Spleen (tissue), 13 donors: ENCODE measurements at places on chromosomes 11 and 22. TPM values are rescaled to one million over a fixed set of nuclear protein-coding genes. Genes with fewer than 3 reads are reported as not detected.

GRCh38 chr11:88335284-88335683 lies 2.3 kb downstream of the CTSC start:
- H3K27ac ChIP-seq = no peak overlapping the region
- no peaks in the 10 kb centered on the region for H3K27me3 ChIP-seq
- H3K4me3 ChIP-seq = no peak overlapping the region
- no peak for DNase-seq

DNA sequence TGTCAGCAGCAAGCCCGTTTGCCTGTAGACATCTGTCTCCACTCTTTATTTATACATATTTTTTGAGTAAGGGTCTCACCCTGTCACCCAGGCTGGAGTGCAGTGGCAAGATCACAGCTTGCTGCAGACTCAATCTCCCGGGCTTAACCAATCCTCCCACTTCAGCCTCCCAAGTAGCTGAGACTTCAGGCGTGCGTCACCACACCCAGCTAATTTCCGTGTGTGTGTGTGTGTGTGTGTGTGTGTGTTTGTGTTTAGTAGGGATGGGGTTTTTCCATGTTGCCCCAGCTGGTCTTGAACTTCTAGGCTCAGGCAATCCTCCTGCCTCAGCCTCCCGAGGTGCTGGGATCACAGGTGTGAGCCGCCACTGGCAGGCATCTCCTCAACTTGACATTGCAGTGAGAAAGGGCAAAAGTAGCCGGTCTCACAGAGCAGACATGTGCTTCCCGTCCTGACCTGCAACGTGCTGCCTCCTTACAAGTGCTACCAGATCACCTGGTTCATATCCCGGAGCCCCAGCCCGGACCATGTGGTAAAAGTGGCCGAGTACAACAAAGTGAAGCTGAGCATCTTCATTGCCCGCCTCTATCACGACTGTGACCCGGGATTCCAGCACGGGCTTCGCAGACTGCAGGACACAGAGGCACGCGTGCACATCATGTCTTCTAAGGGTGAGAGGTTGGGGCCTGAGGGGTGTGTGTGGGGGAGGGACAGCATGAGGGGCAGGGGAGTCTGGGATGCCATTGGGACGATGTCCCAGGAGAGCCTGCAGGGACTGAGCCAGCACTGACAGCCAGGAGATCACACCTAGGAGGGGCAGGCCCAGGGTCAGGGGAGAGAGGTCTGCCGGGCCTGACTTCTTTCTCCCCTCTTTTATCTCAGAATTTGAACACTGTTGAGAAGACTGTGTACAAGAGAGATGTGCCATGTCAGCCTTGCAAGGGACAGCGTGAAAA lies 5.6 kb upstream of the APOBEC3H start:
- no peaks in the 10 kb centered on the region for H3K36me3 ChIP-seq
- H3K27me3 ChIP-seq = no peaks in the 10 kb centered on the region
- peaks cover 93% of the 10 kb centered on the region for H3K4me1 ChIP-seq
- peak overlapping the region; percentile 74 for H3K27ac ChIP-seq

GRCh38 chr11:66363187-66363601 lies 8.4 kb downstream of the SLC29A2 start:
- H3K27ac ChIP-seq = no peak overlapping the region
- H3K36me3 ChIP-seq = no peaks in the 10 kb centered on the region
- H3K4me3 ChIP-seq = no peak overlapping the region
- no peaks in the 10 kb centered on the region for H3K4me1 ChIP-seq

DNA sequence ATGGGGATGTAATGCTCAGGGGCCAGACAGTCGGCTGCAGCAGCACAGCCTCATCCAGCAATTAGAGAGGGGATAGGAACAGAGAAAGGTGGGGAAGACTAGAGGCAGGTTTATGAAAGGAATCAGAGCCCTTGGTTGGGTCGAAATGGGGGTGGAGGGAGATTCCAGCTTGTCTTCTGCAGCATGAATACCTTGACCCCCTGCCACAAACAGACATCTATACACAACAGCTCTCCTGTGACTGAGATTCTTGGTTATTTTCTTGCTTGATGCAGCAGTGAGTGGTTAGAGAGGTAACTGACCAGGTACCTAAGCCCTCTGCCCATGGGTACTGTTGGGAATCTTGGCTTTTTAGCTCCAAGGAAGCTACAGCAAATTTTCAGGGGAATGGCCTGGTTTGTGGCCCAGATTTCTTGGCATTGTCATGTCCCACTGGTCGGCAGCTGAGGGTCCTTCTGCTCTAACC lies at the start of gene TRIM49D1:
Gene TRIM49D1 (minus strand): TSS at position 51 of the 466 bp plus-strand sequence. CDS start 4,535 bp downstream, outside the sequence.
- H3K27me3 ChIP-seq = no peaks in the 10 kb centered on the region
- no peaks in the 10 kb centered on the region for H3K4me1 ChIP-seq
- no peak for DNase-seq
- no peaks in the 10 kb centered on the region for H3K36me3 ChIP-seq

DNA sequence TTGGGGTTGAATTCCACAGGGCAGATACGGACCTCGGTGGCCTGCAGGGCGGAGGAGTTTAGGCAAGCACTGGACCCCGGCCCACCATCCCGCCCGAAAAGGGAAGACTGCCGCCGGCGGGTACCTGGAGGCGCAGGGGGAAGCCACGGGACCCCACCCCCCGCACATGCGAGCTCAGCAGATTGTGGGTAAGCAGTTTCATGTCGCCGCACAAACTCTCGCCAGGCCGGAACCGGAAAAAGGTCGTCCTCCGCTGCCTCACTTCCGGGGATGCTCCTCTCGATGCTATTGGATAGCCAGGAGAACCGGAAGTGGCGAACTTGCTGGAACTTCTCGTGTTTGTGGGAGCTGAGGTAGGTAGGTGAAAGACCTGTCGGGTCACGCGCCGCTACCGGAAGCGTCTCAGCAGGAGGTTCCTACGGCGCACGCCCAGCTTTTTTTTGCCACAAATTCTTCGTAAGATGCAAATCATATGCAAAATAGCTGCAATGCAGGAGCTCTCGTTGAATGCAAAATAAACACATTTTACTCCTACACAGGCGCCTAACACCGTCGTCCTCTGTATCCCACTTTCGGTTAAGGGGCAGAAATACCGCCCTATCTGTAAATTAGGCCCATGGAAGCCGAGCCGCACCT lies at the start of gene TRMT112:
Gene TRMT112 (minus strand): TSS at position 235 of the 636 bp plus-strand sequence. CDS start 33 bp downstream, at position 202.
- peaks cover 50% of the 10 kb centered on the region for H3K4me1 ChIP-seq
- peak within 1 kb of the TSS; percentile 95 for H3K27ac ChIP-seq
- peaks cover 32% of the 10 kb centered on the region for H3K36me3 ChIP-seq
- no peaks in the 10 kb centered on the region for H3K27me3 ChIP-seq
- peak within 1 kb of the TSS; percentile 72 for H3K4me3 ChIP-seq
- DNase-seq = peak; percentile 96

- no peak overlapping the region for H3K27ac ChIP-seq
- no peak for DNase-seq
- H3K4me3 ChIP-seq = no peak overlapping the region
- no peaks in the 10 kb centered on the region for H3K4me1 ChIP-seq
- H3K27me3 ChIP-seq = no peaks in the 10 kb centered on the region
Observed at GRCh38 chr11:107769189-107769588, 57.3 kb upstream of the SLN start.

DNA sequence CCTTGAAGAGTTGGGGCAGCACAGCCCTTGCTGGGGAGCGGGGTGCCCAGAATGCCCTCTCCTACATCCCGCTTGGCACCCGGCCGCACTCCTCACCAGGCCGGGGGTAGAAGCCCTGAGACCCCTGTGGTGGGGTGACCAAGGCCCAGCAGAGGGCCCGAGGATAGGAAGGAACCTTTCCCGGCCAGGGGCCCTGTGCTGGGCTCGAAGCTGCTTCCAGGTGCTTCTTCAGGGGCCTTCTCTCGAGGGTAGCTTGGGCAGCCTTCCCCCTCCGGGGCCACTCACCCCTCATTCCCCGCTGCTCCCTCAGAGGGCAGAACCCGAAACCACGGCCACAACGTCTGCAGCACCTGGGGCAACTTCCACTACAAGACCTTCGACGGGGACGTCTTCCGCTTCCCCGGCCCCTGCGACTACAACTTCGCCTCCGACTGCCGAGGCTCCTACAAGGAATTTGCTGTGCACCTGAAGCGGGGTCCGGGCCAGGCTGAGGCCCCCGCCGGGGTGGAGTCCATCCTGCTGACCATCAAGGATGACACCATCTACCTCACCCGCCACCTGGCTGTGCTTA lies 752 bp downstream of the MUC2 start:
- H3K27me3 ChIP-seq = no peaks in the 10 kb centered on the region
- H3K4me3 ChIP-seq = no peak overlapping the region
- H3K27ac ChIP-seq = no peak overlapping the region
- H3K4me1 ChIP-seq = peaks cover 38% of the 10 kb centered on the region
- no peaks in the 10 kb centered on the region for H3K36me3 ChIP-seq
- DNase-seq = peak; percentile 72

- H3K36me3 ChIP-seq = no peaks in the 10 kb centered on the region
- DNase-seq = no peak
- H3K27ac ChIP-seq = no peak overlapping the region
- no peak overlapping the region for H3K4me3 ChIP-seq
Observed at GRCh38 chr11:56625946-56626345, 11.3 kb upstream of the OR5M1 start.

GRCh38 chr11:85483861-85484260 lies 143.3 kb downstream of the DLG2 start:
- no peak for DNase-seq
- no peak overlapping the region for H3K27ac ChIP-seq
- H3K4me1 ChIP-seq = no peaks in the 10 kb centered on the region

DNA sequence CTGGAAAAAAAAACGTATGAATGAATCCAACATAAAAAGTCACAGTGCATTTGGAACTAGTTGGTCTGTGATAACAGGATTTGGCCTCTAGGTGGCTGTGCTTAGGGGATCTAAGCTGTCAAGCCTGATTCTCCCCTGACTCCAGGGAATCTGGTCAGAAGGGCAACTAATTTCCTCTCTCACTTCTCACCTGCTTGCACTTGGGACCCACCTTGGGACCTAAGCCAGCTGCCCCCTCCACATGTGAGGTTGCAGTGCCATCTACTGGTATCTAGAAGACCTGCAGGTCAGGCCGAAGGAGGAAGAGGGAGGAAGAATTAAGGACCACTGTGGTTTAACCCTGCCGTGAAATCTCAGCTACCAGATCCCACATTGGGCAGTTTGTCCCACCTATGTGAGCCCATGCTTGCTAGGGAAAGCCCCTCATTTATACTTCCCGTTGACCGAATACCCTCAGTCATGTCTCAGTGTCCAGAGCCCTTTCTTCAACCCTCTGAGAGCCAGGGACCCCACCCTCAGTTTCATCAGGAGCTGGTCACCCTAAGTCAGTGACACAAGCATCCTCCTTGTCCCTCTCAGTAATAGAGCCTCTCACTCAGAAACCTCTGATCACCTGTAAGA lies 33.2 kb upstream of the CAVIN3 start:
- no peak overlapping the region for H3K4me3 ChIP-seq
- no peaks in the 10 kb centered on the region for H3K27me3 ChIP-seq
- no peak overlapping the region for H3K27ac ChIP-seq
- no peak for DNase-seq

DNA sequence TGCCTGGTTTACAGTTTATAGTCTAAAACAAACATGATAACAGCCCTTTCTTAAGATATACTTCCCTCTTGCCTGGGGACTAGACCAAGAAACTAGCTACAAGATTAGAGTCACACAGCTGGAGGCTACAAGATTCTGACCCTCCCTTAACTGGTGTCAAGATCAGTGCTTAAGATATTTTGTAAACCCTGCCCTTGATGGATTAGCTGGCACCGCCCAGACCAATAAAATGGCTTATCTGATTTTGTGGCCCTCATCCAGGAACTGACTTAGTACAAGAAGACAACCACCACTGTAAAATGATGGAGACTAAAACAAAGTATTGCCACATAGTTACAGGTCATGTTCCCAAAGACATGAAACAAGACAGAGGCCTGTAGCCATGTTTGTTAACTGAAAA lies 53.4 kb downstream of the FAM181B start:
- no peak for DNase-seq
- no peaks in the 10 kb centered on the region for H3K36me3 ChIP-seq
- H3K4me1 ChIP-seq = no peaks in the 10 kb centered on the region
- H3K27ac ChIP-seq = no peak overlapping the region

DNA sequence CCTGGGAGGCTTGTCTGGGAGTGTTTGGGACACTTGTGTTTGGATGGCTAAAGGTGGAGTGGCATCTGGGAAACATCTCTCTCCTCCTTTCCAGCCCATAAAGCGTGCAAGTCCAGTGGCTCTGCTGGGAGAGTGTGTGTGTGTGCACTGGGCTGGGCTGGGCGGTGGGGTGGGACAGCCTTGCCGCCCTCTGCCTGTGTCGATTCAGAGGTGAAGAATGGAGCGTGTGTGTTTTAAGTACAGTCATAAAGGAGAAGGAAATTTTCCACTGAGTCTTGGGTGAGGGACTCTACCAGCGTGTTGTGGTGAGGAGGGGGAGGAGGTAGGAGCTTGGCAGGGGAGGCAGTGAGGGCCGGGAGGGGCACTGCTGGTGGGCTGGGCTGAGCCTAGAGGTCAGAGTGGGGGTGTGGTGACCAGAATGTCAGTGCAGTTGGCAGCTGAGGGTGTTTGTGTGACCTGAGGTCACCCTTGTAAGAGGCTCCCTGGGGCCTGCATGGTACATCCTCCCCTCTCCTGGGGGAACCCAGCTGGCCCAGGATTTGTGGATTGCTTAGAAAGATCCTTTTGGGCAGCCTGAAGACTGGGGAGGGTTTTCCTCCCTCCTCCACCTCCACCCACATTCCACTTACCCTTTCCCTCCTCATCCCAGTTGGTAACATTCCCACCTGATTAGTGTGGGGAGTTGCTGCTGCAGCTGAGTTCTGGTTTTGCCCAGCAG lies 1.7 kb downstream of the TIMP3 start:
- H3K27me3 ChIP-seq = peaks cover 66% of the 10 kb centered on the region
- H3K36me3 ChIP-seq = no peaks in the 10 kb centered on the region
- no peaks in the 10 kb centered on the region for H3K4me1 ChIP-seq
- no peak overlapping the region for H3K27ac ChIP-seq
- no peak for DNase-seq

GRCh38 chr22:17137861-17138425 lies 16.8 kb upstream of the TMEM121B start:
- no peak overlapping the region for H3K4me3 ChIP-seq

The OR10D3 gene
- not detected for total RNA-seq

The ARHGAP20 gene
- 1.4 TPM for total RNA-seq

The MYRF gene
- total RNA-seq = 0.32 TPM

The RGL4 gene
- 26.6 TPM for total RNA-seq

The OR52I2 gene
- not detected for total RNA-seq

The CNIH2 gene
- total RNA-seq = 1.9 TPM

The CADM1 gene
- total RNA-seq = 12.3 TPM

The BACE1 gene
- total RNA-seq = 19.6 TPM

The KRTAP5-3 gene
- not detected for total RNA-seq

The C11orf42 gene
- total RNA-seq = not detected

The TRIM48 gene
- not detected for total RNA-seq

The OR51B2 gene
- total RNA-seq = not detected
